ENCODE measurements at places on chromosomes 1 and 21. TPM values are rescaled to one million over a fixed set of nuclear protein-coding genes. Genes with fewer than 3 reads are reported as not detected.

GRCh38 chr1:206706806-206707366, 22.2 kb downstream of the MAPKAPK2 start:
- DNase-seq, result no peak

- no peak for DNase-seq
These were observed 115.6 kb downstream of the PTBP2 start for GRCh38 chr1:96837057-96837780.

CELA2A gene
- total RNA-seq, result not detected

DNA sequence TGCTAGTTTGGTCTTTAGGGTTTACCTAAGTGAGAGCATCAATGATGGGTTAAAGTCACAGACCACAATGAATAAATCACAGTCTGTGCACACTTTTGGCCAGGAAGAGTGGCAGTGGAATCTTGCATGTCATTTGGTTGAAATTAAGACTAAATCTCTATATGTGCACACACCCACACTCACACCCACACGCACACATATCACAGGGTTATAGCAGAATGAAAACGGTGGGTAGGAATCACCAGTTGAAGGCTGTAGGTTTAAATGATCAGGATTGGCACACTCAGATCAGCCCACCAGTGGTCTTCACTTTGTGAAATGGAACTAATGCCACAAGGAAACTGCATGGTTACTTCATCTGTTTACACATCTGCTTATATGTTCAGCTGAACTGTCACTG, 97.6 kb upstream of the ADAR start:
- no peak for DNase-seq

HES2 gene
- total RNA-seq, result not detected

KDF1 gene
- total RNA-seq, result not detected

All from IMR-90 (cell line).